Activated CD4-positive, CD25-positive, alpha-beta regulatory T cell (primary cell): ENCODE measurements at places on chromosomes 12 and 14.

DNA sequence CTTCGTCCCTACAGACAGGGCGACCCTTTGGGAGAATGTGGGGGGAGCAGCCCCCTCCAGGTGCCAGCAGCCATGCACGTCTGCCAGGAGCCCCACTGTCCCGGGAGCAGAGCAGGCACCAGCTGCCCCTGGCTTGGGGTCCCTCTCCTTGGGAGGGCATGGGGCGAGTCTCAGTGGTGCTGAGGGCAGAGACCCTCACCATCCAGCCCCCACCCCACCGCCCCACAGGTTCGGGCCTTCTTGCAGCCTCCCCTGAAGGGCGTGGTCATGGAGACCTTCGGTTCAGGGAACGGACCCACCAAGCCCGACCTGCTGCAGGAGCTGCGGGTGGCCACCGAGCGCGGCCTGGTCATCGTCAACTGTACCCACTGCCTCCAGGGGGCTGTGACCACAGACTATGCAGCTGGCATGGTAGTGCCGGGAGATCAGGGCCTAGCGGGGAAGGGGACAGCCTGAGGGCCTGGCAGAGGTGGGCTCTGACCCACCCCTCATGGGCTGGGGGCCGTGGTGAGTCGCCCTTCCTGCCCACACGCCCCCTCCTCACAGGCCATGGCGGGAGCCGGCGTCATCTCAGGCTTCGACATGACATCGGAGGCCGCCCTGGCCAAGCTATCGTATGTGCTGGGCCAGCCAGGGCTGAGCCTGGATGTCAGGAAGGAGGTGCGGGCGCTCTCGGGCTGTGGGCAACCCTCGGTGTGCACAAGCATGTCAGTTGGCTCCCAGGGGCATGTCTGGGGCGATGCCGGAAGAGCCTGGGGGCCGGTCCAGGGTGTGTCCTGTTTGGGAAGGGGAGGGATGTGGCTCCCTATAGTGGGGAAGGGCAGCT is 18.8 kb downstream of the ASPG start:
- no peak for DNase-seq

- no peak for DNase-seq
Measured at GRCh38 chr12:120342175-120343038, 14.8 kb upstream of the PLA2G1B start.

- no peak for DNase-seq
Measured at GRCh38 chr12:49632986-49633702, 9.8 kb downstream of the PRPF40B start.

DNA sequence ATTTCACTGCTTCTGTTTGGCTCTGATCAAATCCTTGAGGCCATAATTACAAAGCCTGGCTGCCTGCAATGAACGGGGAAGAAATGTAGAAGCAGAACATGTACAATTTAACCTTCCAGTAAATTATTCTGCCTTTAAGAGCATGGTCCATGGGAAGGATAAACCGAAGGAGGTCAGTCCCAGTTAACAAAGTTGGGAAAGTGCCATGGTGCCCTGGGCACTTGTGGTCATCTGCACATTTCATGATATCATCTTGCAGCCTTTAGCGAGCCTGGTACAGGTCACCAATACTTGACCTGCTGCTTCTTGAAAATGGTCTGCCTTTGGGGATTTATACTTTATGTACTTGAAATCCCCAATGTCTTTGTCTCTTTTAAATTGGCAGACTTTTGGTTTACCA is 175.9 kb upstream of the KITLG start:
- no peak for DNase-seq

DNA sequence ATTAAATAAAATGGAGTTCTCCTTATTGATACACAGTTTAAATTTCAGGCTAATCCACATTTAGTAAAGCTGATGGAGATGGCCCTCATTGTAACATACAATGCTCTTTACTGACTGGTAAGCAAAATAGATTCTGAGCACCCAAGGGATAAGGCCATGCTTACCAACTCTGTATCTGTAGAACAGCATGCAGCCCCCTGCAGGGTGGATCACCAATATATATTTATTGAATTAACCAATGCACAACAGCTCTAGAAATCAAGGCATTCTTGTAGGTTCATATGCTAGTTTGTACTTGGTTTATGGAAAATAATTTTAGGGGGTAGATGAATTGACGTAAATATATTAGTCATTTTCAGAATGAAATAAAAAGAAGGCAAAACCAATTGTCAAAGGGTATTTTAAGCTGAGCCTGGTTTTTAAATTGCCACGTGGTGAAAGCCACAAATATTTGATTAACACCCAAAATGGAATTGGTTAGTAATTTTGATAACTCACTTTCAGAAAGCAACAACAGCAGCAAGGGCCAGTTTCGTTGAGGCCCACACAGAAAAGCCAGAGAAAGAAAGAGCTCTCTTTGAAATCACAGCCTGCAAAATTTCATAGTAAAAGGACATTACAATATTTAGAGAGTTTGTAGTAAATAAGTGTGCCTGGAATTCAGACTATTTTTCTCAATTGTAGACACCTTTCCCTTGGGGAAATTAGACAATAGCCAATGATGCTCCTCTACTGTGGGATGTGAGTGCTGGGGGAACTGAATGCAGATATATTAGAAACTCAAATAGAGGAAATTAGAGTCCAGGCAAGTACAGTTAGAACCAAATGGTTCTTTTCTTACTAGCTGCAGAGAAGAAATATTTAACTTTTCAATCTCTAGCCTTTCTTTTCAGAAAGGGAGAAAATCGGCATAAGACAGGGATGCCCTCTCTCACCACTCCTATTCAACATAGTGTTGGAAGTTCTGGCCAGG is 216.2 kb upstream of the ABCD2 start:
- DNase-seq = no peak

DNA sequence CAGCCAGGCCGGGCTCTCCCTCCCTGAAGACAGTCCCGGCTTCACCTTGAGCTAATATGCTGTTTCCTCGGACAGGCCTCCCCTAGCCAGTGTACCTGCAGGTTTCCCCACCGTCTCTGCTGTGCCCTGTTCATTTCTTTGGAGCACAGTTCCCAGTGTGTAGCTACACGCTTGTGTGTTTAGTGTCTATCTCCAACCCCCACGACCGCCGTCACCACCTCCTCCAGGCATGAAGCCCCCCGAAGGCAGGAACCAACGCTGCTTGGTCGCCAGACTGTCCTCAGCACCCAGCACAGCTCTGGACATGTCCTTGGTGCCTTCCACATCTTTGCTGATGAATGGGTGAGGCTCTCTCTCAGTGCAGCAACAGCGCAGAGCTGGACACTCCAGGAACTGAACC is 26.2 kb upstream of the PLEKHG6 start:
- DNase-seq = no peak

GRCh38 chr14:31419179-31419966 is 977 bp downstream of the HEATR5A start:
- no peak for DNase-seq

DNA sequence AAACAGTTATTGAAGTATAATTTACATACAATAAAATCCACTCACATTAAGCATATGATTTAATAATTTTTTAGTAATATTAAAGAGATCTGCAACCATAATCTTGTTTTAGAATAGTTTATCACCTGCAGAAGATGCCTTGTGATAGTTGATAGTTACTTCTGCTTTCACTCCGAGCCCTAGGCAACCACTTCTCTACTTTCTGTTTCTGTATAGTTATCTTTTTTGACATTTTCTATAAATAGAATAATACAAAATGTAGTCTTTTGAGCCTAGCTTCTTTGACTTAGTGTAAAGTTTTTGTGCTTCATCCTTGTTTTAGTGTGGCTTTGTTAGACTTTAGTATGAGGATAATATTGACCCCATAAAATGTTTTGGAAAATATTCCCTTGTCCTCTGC is 111.0 kb downstream of the MNAT1 start:
- no peak for DNase-seq
